ENCODE measurements at places on chromosomes 5 and 9. TPM values are rescaled to one million over a fixed set of nuclear protein-coding genes. Genes with fewer than 3 reads are reported as not detected.

DNA sequence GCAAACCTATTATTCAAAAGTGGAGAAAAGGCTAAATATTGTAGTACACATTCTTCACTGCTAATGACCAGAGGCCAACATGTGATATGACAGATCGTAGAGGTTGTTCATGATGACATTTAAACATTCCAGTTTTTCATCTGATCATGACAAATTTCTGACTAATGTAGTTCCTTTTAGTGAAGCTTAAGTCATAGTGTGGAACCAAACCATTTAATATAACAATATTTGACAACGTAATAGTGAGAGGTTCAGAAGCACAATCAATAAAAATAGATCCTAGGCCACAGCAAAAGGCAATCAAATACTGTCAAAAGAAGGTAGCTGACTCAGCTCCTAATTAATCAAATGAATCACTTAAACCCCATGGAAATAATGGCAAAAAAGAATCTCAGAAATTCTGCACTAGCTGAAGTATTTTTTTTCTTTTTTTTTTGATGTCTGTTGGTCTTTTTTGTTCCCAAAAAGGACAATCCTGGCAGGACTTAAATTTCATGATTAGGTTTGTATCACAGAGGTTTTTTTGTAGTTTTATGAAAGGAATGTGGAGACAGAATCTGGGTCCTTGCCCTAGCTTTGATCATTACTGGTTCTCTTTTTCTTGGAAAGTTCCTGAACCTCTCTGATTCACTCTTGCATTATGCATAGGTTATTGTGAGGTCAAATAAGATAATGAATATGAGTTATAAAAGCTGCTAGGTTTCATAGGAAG is 795.0 kb downstream of the DTWD2 start:
- H3K4me1 ChIP-seq: no peaks in the 10 kb centered on the region
- no peak for DNase-seq
- no peak overlapping the region for H3K4me3 ChIP-seq
- no peaks in the 10 kb centered on the region for H3K27me3 ChIP-seq
- no peak overlapping the region for H3K27ac ChIP-seq

DNA sequence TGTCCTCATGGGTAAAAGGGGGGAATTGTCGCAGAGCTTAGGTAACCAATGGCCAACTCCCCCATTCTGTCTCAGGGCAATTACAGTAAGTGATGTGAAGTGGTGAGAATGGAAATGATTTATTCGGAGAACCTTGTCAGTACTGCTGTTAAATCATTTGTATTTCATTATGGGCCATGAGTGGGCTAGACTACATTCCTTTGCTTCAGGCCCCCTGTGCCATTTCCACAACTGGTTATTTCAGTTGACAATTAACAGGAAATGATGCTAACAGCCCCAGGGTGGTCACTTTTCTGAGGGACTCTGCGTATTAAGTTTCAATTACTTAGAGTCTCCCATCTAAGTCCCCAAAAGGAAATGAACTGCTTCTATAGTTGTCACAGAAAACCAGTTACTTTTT is 653.7 kb downstream of the CCDC171 start:
- H3K4me1 ChIP-seq: peaks cover 24% of the 10 kb centered on the region
- H3K4me3 ChIP-seq: no peak overlapping the region
- no peak for DNase-seq

DNA sequence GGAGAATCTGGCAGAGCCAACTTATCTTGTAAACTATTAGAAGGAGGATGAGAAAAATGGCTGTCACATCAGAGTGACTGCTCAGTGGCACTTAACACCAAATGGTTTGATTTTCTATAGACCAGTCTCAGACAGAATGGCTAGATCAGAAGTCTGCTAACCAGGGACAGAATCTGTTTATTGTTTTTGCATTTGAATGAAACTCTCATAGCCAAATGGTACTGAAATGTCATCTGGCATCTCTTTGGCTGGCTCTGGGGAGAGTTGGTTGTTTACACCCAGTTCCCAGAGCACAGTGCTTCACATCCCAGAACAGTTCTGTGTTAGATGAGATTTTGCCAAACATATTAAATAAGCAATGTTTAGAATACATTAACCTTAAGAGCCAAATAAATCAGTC is 106.6 kb upstream of the HMHB1 start:
- peak; percentile 60 for DNase-seq
- no peak overlapping the region for H3K4me3 ChIP-seq
- no peaks in the 10 kb centered on the region for H3K27me3 ChIP-seq
- no peaks in the 10 kb centered on the region for H3K4me1 ChIP-seq
- H3K36me3 ChIP-seq: no peaks in the 10 kb centered on the region
- no peak overlapping the region for H3K27ac ChIP-seq

GRCh38 chr9:84146893-84147710 is 166.5 kb downstream of the RMI1 start:
- H3K4me3 ChIP-seq: no peak overlapping the region
- H3K27me3 ChIP-seq: peaks cover 15% of the 10 kb centered on the region
- no peaks in the 10 kb centered on the region for H3K4me1 ChIP-seq
- H3K36me3 ChIP-seq: no peaks in the 10 kb centered on the region

- H3K27me3 ChIP-seq: no peaks in the 10 kb centered on the region
- DNase-seq: no peak
- H3K36me3 ChIP-seq: no peaks in the 10 kb centered on the region
- no peak overlapping the region for H3K4me3 ChIP-seq
- H3K27ac ChIP-seq: peak overlapping the region; percentile 74
These were observed 138.6 kb upstream of the RASA1 start for GRCh38 chr5:87129046-87129445.

DNA sequence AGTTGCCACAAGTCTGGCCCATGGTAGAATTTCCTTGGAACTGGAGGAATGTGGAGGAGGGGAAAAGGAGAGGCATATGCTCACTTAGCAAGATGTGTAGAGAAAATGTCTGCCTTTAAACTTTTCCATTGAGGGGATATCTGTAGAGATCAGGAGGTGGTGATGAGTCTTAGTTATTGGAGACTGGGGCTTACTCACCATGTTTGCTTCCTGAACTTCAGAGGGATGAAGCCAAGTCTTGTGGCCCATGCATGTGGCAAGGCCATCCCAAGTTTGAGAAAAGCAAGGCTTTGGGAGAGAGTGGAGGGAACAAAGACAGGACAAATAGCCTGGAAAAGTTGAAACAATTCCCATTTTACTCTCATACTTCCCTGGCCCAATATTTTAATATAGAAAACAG is 124.5 kb downstream of the GDNF start:
- H3K4me3 ChIP-seq: no peak overlapping the region
- H3K4me1 ChIP-seq: peaks cover 36% of the 10 kb centered on the region
- no peaks in the 10 kb centered on the region for H3K36me3 ChIP-seq
- H3K27me3 ChIP-seq: no peaks in the 10 kb centered on the region

- no peak for DNase-seq
- H3K27ac ChIP-seq: no peak overlapping the region
- H3K27me3 ChIP-seq: no peaks in the 10 kb centered on the region
- no peak overlapping the region for H3K4me3 ChIP-seq
These were observed 344.2 kb upstream of the CYLC2 start for GRCh38 chr9:102650896-102651295.

DNA sequence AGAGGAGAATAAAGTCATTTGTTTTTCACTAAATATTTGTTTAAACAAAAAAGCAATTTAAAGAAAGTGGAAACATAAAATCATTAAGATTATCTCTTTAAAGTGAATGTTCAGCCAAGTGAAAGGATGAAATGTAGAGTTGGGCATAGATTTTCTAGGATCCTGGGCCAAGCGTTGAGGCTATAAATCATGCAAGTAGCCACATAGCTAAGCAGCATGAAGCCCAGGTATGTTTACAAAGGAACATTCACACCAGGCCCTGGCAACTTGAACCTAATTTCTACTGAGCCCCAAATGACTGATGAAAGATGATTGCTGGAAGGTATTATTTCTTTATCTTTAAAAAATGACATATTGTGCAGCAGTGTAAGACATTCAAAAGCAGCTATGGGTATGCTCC is 461.8 kb downstream of the MAT2B start:
- H3K4me1 ChIP-seq: peaks cover 5% of the 10 kb centered on the region
- no peak for DNase-seq
- H3K27ac ChIP-seq: no peak overlapping the region
- H3K36me3 ChIP-seq: no peaks in the 10 kb centered on the region
- H3K4me3 ChIP-seq: no peak overlapping the region

GRCh38 chr5:112372543-112372942 is 46.5 kb downstream of the EPB41L4A start:
- no peak overlapping the region for H3K27ac ChIP-seq
- no peaks in the 10 kb centered on the region for H3K27me3 ChIP-seq
- H3K36me3 ChIP-seq: no peaks in the 10 kb centered on the region
- DNase-seq: peak; percentile 39

Gene LURAP1L
- 88.3 TPM for total RNA-seq

Gene ATOSB
- total RNA-seq: 32.1 TPM

Gene PIP5KL1
- 3.5 TPM for total RNA-seq

Gene MSX2
- 1.5 TPM for total RNA-seq

Gene CFAP157
- not detected for total RNA-seq
